NB4 (cell line): ENCODE measurements at places on chromosomes 1 and 21.

GRCh38 chr1:185626344-185626743 is 107.8 kb upstream of the HMCN1 start:
- DNase-seq = no peak

DNA sequence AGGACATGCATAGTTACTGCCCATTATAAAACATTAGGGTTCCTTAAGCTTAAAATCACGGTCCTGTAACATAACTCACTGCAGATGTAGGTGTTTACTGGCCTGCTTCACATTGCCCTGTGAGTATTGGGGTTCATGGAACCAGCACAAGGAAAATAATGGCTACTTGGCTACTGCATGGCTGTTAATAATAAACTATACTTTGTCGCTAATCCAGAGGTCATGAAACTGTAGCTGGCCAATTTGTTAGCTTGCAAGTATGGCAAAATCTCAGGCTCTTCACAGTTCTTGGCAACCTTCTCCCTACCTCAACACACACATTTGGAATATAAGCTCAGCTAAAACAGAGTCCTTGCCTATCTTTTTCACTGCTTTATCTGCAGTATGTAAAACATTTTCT is 274.0 kb upstream of the NR5A2 start:
- no peak for DNase-seq

DNA sequence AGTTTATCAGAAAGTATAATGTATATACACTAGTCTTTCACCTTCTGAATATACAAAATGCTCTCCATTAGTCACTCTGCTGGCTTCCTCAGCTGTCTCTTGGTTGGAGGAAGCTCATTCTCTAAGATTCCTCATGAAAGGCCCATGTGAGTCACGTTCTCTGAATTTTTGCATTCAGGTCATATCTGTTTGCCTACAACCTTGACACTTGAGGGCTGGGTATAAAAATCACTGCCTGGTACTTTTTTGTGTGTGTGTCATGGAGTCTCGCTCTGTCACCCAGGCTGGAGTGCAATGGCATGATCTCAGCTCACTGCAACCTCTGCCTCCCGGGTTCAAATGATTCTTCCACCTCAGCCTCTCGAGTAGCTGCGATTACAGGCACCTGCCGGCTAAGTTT is 2.8 kb upstream of the GALNT2 start:
- no peak for DNase-seq

GRCh38 chr1:199728345-199728744 is 299.2 kb upstream of the NR5A2 start:
- DNase-seq = no peak

DNA sequence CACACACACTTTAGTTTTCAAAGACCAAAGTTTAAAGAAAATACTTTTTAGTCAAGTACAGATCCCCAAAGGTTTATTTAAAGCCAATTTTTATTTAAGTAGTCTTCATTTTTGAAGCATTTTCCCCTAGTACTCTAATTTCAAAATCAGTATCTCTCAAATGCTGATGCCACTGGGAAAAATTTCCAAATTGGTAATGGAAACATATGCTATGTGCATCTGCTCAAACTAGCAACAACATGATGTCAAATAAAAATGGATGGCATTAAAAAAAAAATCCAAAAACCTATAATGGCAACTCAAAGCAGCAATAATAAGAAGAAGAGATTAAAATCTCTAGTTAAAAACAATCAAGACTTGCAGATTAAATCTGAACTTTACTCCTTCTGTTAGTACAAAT is 58.6 kb downstream of the ZNHIT6 start:
- DNase-seq = no peak

- DNase-seq = no peak
These were observed 35.4 kb upstream of the ARF1 start for GRCh38 chr1:228047183-228047466.

DNA sequence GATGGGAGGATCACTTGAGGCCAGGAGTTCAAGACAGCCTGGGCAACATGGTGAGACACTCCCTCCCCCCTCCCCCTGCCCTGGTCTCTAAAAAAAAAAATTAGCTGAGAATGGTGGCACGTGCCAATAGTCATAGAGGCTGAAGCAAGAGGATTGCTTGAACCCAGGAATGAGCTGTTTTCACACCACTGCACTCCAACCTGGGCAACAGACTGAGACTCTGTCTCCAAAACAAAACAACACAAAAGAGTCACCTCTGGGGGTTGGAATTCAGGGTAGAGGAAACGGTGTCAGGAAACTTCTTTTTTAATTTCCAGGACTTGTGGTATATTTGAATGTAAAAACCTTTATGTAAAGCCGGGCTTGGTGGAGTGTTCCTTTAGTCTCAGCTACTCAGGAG is 43.2 kb downstream of the RHOU start:
- DNase-seq = no peak

GRCh38 chr1:58136387-58136786 is 410.1 kb downstream of the OMA1 start:
- DNase-seq = no peak

GRCh38 chr1:114154146-114154962 is 685 bp upstream of the SYT6 start:
- DNase-seq = no peak

DNA sequence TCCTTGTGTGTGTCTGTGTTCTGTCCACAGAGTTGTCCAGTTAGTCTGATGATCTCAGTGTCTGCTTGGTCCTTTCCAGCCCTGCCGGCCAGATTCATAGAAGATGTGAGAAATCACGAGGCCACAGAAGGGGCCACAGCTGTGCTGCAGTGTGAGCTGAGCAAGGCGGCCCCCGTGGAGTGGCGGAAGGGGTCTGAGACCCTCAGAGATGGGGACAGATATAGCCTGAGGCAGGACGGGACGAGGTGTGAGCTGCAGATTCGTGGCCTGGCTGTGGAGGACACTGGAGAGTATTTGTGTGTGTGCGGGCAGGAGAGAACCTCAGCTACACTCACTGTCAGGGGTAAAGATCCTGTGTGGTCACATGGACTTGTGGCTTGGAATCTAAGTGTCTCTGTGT is 95.8 kb downstream of the OBSCN start:
- DNase-seq = no peak

DNA sequence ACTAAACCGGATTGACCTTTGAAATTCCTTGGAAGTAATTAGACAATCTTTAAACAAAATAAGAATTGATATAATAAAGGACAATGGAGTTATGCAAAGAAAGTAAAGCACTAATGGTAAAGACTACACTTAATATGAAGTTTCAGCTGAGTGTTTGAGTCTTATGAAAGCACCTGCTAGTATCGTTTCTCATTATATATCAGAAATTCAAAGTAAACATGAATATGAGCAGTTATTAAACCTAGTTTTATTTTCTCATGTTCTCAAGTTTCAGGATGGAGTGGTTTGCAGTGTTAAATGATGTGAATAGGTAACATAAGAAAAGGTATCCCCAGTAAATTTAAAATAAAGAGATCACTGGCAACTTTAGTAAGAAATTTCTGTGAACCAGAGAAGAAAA is 188.6 kb downstream of the ZP4 start:
- no peak for DNase-seq

- no peak for DNase-seq
These were observed 128.5 kb downstream of the DAB1 start for GRCh38 chr1:57295326-57295725.

- no peak for DNase-seq
These were observed 5.2 kb downstream of the TTLL10 start for GRCh38 chr1:1178794-1179331.

DNA sequence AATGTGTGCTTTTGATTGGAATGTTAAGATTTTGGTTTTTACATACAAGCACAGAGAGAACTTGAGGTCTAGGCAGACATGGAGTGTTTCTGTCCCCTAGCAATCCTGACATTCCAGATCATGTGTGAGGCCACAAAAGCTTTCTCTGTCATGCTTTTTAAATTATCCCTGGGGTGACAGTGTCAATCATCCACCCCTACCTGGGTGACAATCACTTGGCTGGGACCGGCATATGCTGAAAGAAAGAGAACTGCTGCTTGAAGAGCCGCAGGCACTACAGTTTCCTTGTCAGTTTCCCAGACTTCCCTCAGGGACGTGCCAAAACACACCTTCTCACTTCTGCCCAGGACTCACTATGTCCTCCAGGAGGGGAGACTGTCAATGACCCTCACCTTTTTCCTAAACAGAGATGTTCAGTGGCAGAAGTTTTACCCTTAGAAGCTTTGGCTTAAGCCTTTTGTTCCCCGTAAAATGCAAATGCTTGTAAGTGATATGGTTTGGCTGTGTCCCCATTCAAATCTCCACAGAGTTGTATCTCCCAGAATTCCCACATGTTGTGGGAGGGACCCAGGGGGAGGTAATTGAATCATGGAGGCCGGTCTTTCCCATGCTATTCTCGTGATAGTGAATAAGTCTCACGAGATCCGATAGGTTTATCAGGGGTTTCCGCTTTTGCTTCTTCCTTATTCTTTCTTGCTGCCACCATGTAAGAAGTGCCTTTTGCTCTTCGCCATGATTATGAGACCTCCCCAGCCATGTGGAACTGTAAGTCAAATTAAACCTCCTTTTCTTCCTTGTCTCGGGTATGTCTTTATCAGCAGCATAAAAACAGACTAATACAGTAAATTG is 217.4 kb downstream of the FGGY start:
- no peak for DNase-seq
